ENCODE measurements at places on chromosomes 6 and 20.

DNA sequence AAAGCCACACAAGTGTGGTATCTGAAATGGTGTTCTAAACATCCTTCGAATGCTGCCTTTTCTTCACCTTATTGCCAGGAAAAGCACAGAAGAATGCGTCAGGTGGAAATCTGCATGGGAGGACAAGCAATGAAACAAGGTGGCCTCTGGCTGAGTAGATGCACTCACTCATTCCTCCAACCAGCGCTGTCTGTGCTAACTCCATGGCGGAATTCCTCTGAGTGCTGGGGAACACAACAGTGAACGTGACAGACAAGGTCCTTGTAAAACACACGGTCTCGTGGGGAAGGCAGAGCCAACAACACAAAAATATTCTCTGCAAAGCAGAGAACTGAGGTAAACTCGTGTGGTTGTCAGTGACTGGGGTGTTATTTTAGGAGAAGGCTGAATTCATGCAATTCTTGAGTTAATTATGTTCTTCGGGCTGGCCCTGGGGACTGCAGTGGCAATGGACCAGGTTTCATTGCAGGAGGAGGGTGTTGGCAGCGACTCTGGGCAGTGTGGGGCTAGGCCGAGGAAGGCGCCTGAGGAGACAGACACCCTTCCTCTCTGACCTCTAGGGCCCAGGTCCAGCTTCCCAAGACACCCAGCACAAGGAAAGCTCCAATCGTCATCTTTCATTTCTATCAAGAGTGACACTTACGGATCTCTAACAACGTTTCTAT, 339.7 kb downstream of the PRKN start:
- DNase-seq = no peak

DNA sequence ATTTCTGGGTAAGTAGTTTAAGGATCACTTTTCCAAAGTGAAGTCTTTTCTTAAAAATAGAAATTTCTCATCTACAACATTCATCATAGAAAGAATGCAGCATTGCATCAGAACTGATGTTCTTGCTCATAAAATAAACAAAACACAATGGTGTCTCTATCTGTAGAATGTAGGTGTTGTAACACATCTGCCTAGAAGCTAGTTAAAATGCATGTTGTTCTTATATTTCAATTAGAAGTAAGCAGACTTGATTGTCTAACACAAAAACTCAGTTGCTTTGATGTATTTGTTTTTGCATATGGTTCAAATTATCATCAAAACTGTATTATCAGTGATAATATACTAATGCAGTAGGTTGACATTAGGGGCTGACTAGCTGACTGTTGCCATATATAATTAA, 654.7 kb upstream of the FLRT3 start:
- DNase-seq = no peak

DNA sequence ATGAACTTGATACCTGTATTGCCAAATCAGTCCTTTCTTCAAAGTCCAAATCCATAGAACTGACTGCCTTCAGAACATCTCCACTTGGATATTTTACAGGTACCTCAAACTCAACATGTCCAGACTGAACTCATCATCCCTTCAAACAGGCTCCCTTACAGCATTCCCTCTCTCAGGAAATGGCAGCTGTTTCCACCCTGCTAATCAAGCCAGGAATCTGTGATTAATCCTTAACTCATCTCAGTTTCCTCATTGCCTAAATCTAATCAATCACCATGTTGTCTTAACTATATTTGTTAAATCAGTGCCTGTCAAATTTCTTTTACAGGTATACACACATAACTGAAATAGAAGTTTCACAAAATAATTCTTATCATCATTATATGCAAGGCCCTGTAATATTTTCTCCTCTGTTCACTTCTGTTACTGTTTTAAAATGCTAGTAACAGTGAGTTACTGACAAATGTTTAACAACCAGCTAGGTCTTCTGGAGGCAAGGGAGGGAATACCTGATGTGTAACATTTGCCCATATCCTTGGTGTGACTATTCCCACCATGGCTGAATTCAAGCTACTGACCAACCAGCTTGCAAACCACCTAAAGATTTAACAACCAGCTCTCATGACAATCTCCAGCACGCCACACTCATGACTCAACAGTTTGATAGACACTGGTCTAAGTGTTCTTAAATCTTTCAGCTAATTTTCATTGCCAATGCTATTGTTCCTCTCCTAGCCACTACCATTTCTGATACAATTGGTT, 124.9 kb downstream of the ADAT2 start:
- DNase-seq = no peak

DNA sequence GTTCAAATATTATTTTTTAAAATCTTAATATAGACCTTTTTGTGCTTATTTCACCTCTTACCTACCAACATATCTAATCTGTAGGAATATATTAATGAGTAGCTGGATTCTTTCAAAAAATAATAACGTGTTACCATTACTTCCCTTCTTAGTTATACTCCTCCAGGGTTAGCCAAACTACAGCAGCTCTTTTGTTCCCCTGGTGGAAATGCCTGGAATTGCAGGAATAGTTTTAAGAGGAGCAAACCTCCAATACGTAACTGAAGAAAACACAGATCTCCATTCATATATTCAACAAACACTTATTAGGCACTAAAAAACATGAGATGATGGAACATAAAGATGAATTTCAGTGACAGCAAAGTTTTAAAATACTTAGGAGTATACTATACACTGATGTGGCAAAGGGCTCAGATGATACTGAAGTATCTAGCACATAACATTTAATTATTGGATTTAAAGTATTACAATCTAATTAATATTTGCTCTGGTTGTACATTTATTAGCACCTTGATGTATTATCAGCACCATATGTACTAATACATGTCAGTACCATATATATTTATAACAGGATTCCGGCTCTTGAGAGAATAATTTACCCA, 78.3 kb downstream of the TBX18 start:
- DNase-seq = no peak

- DNase-seq = no peak
Measured at GRCh38 chr6:121399966-121400365, 35.5 kb upstream of the GJA1 start.

DNA sequence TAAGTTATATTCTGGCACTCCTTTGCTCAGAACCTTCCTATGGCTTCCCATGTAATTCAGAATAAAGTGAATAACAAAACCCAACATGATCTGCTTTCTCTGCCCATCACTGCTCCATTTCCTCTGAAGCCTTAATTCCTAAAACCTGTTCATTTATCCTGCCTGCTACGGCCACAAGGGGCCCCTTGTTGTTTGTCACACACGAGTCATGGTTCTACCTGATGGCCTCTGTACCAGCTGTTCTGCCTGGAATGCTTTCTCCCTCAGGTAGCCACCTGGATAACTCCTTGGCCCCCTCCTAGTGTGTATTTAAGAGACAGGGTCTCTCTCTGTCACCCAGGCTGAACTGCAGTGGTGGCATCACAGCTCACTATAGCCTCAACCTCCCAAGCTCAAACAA, 26.8 kb downstream of the ERGIC3 start:
- no peak for DNase-seq

DNA sequence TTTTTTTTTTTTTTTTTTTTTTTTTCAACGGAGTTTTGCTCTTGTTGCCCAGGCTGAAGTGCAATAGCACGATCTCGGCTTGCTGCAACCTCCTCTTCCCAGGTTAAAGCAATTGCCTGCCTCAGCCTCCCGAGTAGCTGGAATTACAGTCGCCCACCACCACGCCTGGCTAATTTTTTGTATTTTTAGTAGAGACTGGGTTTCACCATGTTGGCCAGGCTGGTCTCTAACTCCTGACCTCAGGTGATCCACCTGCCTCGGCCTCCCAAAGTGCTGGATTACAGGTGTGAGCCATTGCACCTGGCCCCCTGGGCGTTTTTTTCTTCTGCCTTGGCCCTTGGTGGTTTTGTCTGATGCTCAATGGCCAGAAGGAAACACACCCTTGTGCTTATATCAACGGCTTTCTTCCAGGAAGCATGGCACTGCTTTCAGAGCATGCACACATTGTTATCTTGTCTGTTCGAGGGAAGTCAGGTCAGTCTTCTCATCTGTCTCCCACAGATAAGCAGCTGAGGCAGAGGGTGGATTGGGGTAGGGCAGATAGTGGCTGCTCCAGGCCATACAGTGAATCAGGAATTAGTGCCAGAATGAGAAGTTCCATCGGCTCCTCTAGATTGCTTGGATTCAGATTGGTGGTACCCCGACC, 203.1 kb downstream of the TSHZ2 start:
- no peak for DNase-seq

GRCh38 chr20:32278199-32278643, 770 bp downstream of the KIF3B start:
- no peak for DNase-seq
